ENCODE measurements at places on chromosomes 1 and 21.

DNA sequence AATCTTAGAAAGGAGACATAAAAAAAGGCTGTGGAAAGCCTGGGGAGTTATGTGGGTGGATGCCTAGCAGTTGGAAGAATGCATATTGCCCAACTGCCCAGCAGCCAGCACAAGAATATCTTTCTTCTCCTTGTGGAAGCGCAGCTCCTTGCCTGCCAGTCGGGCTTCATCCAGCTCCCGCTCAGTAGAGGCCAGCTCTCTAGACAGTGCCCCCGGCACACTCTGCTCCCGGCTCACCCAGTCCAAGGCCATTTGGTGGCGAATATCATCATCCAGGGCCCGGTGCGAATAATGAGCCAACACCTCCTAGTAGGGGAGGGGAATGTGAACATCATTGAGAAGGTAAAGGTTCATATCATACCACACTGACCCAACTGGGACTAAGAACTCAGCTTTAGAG is 9.0 kb upstream of the RBM8A start:
- no peak for DNase-seq

DNA sequence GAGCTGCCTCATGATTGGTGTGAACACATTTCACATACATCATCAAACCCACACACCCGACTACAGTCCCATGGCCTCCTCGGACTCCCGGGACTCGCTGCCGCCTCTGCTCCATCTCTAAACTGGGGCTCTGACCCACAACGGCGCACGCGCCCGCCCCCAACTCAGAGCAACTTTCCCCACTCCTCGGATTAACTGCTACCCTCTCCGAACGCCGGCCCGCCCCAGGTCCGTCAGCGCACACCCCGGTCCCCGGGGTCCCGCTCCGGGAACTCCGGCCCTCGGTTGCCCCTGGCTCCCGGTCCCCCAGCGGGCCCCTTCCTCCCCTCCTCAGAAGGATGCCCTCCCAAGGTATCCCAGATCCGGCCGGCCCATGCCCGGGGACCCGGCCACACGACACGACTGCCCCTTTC is 740 bp downstream of the DSTYK start:
- no peak for DNase-seq

- no peak for DNase-seq
Observed at GRCh38 chr21:35561116-35561515, 499.2 kb downstream of the SETD4 start.

DNA sequence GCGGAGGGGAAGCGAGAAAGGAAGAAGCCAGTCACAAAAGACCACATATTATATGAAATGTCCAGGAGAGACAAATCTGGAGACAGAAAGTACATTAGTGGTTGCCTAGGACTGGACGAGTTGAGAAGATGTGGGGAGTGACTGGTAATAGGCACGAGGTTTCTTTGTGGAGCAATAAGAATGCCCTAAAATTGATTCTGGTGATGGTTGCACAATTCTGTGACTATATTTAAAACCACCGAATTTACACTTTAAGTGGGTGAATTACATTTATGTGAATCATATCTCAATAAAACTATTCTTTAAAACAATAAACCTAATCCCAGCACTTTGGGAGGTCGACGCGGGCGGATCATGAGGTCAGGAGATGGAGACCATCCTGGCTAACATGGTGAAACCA is 63.1 kb downstream of the ZNF281 start:
- no peak for DNase-seq

Measured in CD4-positive, alpha-beta T cell treated with Interleukin-2 at 100 ng/mL for 4 hours (primary cell).